GM23248 (cell line): ENCODE measurements at places on chromosomes 2 and 18. TPM values are rescaled to one million over a fixed set of nuclear protein-coding genes. Genes with fewer than 3 reads are reported as not detected.

SPP2 gene
- total RNA-seq = not detected in 2 replicates

METTL4 gene
- total RNA-seq = 5.6 and 16.9 TPM in 2 replicates

UGT1A5 gene
- total RNA-seq = not detected in 2 replicates

TGIF1 gene
- 66.9 and 122 TPM in 2 replicates for total RNA-seq

GALNT14 gene
- 1.4 and 3.5 TPM in 2 replicates for total RNA-seq

GRCh38 chr18:45412577-45412976 lies 202.7 kb upstream of the SLC14A2 start:
- no peak overlapping the region for H3K4me3 ChIP-seq
- no peak overlapping the region; the same call in 1 of the 2 replicates for H3K27ac ChIP-seq
- no peaks in the 10 kb centered on the region for H3K27me3 ChIP-seq

DNA sequence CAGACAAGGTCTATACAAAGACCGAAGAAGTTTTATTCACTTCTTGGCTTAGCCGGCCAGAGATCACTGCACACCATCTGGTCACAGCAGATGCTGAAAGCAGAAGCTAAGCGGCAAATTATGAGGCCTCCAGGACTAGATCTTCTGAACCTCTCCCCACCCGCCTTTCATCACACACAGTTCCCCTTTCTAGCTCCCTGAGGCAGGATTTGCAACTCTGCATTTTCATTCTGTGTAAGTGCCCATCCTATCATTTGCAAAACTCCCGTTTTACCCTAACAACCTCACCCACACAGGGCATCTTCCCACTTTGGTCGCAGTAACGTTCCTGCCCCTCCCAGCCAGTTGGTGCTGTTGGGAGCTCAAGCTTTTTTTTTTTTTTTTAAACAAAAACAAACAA lies 3.1 kb upstream of the MOB1A start:
- H3K4me3 ChIP-seq = peak overlapping the region; percentile 18; the same call in 1 of the 2 replicates
- no peak overlapping the region for H3K27ac ChIP-seq
- DNase-seq = peak; percentile 28
- no peaks in the 10 kb centered on the region for H3K36me3 ChIP-seq
- peaks cover 9% of the 10 kb centered on the region; the same call in 1 of the 2 replicates for H3K4me1 ChIP-seq

DNA sequence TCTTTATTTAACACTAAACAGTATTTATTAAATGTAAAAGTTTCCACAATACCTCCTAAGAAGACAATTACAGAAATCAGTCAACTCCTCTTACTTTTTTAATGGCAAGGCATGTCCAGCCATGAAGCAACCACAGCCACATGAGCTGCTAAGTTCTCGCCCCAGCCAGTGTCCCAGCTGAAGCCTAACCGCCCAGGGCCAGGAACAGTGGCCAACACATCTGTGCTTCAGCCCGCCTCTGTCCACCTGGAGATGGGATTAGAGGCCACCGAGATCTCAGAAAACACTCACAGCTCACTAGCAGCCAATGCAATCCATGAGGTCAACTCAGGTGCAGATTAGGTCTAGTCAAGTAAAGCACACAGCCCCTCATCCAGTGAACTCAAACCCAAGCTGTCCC lies 40.2 kb downstream of the PID1 start:
- H3K4me3 ChIP-seq = no peak overlapping the region
- H3K4me1 ChIP-seq = no peaks in the 10 kb centered on the region
- no peak overlapping the region for H3K27ac ChIP-seq
- no peaks in the 10 kb centered on the region for H3K27me3 ChIP-seq

DNA sequence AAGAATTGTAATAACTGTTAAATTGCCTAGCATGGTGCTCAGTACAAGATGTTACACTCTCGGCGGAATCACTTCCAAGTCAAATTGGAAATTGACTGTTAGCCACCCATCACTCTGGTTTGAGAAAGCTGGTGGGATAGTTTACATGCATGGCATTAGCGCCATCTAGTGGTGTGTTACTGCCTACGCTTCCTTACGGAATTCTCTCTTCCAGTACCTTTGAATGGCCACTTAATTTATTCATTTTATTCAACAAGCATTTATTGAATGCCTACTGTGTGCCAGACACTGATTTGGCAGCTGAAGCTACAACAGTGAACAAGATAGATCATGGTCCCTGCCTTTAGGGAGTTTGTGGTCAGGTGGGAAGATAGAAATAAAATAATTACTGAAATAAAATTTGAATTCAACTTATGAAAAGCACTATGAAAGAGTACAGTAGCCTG lies 171.2 kb downstream of the TMEM247 start:
- H3K4me1 ChIP-seq = peaks cover 55% of the 10 kb centered on the region
- DNase-seq = peak; percentile 89
- H3K36me3 ChIP-seq = no peaks in the 10 kb centered on the region
- no peak overlapping the region for H3K27ac ChIP-seq

DNA sequence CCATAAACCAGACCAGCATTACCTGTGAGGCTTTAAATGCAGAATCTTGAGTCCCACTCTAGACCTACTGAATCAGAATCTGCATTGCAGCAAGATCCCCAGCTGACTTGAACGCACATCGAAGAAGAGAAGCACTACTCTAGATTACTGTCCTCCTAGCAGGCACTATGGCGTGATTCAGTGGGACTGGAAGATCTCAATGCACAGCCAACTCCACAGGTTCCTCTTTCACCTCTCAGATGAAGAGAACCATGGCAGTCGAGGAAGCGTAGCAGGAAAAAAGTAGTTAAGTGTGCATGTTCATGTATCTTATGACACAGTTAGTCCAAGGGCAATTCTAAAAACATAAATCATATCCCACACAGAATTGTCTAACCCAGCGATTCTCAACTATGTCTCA lies 97.4 kb downstream of the STK39 start:
- no peak overlapping the region for H3K27ac ChIP-seq
- no peaks in the 10 kb centered on the region for H3K36me3 ChIP-seq
- no peak overlapping the region for H3K4me3 ChIP-seq
- DNase-seq = no peak

DNA sequence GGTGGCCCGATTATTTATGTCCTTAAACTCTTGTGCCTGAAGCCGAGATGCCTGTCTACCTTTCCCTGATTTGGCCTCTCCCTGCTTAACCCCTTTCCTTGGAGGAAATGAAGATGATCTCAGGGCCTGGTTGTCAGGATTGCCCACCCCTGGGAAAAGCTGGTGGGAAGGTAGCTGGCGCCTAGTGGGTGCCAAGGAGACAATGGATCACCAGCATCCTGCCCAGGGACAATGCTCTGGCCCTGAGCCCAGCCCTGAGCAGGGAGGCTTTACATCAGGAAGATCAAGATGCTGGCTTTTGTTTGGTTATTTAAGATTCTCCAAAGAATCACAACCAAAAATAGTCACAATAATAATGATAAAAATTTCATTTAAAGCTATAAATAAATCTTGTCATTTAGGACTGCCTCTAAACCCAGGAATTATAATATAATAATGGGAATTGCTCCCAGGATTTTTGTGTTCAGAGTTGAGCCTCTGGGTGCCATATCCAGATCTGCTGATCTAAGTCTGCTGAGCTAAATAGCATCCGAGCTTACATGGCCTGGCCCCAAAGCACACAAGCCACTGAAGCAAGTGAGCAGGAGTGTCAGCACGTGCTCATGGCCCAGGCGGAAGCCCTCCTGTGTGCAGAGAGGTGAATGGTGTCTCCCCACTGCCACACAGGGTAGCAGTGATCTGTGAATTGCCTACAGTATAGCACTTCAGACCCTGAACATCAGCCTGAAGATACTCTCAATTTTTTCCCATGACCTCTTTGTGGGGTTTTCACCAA lies 57.8 kb upstream of the MAP3K20 start:
- DNase-seq = no peak
- H3K4me3 ChIP-seq = no peak overlapping the region
- no peaks in the 10 kb centered on the region for H3K4me1 ChIP-seq
- no peak overlapping the region for H3K27ac ChIP-seq
- H3K27me3 ChIP-seq = no peaks in the 10 kb centered on the region

- H3K4me3 ChIP-seq = no peak overlapping the region
- H3K36me3 ChIP-seq = no peaks in the 10 kb centered on the region
- DNase-seq = no peak
- H3K27me3 ChIP-seq = peaks cover 57% of the 10 kb centered on the region
- H3K4me1 ChIP-seq = peaks cover 6% of the 10 kb centered on the region; the same call in 1 of the 2 replicates
Measured at GRCh38 chr2:95060446-95061118, 35.1 kb downstream of the MAL start.

- peak; percentile 46 for DNase-seq
- no peaks in the 10 kb centered on the region for H3K4me1 ChIP-seq
- H3K36me3 ChIP-seq = no peaks in the 10 kb centered on the region
- H3K4me3 ChIP-seq = no peak overlapping the region
- H3K27ac ChIP-seq = no peak overlapping the region
- no peaks in the 10 kb centered on the region for H3K27me3 ChIP-seq
Measured at GRCh38 chr18:64409511-64409910, 260.6 kb upstream of the LINC00305 start.

GRCh38 chr18:8980918-8981317 lies 121.6 kb upstream of the NDUFV2 start:
- H3K4me1 ChIP-seq = peaks cover 21% of the 10 kb centered on the region
- H3K27me3 ChIP-seq = no peaks in the 10 kb centered on the region
- H3K27ac ChIP-seq = no peak overlapping the region

DNA sequence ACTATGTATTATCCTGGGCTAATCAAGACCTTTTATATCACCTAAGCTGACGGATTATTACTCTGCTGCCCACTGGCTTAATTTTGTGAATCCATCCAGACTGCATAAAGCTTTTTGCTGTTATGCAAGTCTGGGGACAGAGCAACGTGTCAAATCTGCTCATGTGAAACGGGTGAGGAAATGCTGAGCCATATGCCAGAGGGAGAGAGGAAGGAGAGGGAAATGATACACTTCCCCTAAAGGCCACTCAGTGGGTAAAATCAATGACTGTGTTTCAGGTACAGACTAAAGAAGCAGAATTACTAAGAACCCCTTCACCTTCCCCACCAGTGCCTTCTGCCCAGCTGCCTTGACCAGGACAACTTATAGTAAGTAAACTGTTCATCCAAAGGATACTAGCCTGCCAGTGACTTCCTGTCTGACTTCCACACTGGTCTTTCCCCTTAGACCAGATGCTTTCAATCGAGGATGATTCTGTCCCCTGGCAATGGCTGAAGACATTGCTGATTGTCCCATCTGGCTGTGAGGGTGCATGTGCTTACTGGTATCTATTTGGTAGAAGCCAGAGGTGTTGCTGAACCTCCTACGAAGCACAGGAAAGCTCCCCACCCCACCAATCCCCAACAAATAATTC lies 43.0 kb downstream of the STAT1 start:
- H3K4me3 ChIP-seq = no peak overlapping the region
- DNase-seq = no peak
- peaks cover 96% of the 10 kb centered on the region for H3K36me3 ChIP-seq
- no peaks in the 10 kb centered on the region for H3K27me3 ChIP-seq
- H3K27ac ChIP-seq = peak overlapping the region; percentile 14; the same call in 1 of the 2 replicates
- peaks cover 20% of the 10 kb centered on the region for H3K4me1 ChIP-seq

- peaks cover 9% of the 10 kb centered on the region for H3K4me1 ChIP-seq
- H3K27ac ChIP-seq = no peak overlapping the region
- DNase-seq = no peak
- no peaks in the 10 kb centered on the region for H3K27me3 ChIP-seq
- H3K36me3 ChIP-seq = no peaks in the 10 kb centered on the region
Measured at GRCh38 chr2:23448906-23449305, 63.9 kb downstream of the KLHL29 start.
